ENCODE measurements at places on chromosomes 11 and 22. TPM values are rescaled to one million over a fixed set of nuclear protein-coding genes. Genes with fewer than 3 reads are reported as not detected.

The PLEKHB1 gene
- total RNA-seq = 0.36 TPM

The C11orf65 gene
- total RNA-seq = 0.38 TPM

The LIF gene
- 2.0 TPM for total RNA-seq

The RASD2 gene
- under 0.01 TPM for total RNA-seq

The CEP164 gene
- 26.2 TPM for total RNA-seq

The WBP2NL gene
- total RNA-seq = under 0.01 TPM

The NRGN gene
- 1.3 TPM for total RNA-seq

The ART1 gene
- not detected for total RNA-seq

The TBX1 gene
- total RNA-seq = 6.5 TPM

The NADSYN1 gene
- 104 TPM for total RNA-seq

The RGL4 gene
- total RNA-seq = not detected

The SYT7 gene
- 0.19 TPM for total RNA-seq

The SCGB1A1 gene
- total RNA-seq = not detected

The GTSE1 gene
- 3.6 TPM for total RNA-seq

The DDX10 gene
- 36.0 TPM for total RNA-seq

The RIBC2 gene
- 0.72 TPM for total RNA-seq

The LMNTD2 gene
- total RNA-seq = 0.36 TPM

The HTATIP2 gene
- total RNA-seq = 50.9 TPM

The TRIM29 gene
- total RNA-seq = 0.19 TPM

The CD151 gene
- 757 TPM for total RNA-seq

The ACR gene
- total RNA-seq = 0.27 TPM

The RBMXL2 gene
- total RNA-seq = 0.18 TPM

The LRRC32 gene
- total RNA-seq = 20.5 TPM

The NTM gene
- 1.4 TPM for total RNA-seq

All from endothelial cell of coronary artery (primary cell).